Glomerular endothelial cell (primary cell): ENCODE measurements at places on chromosomes 1 and 21. TPM values are rescaled to one million over a fixed set of nuclear protein-coding genes. Genes with fewer than 3 reads are reported as not detected.

Gene ATP1A4
- total RNA-seq: not detected in 2 replicates

Gene AJAP1
- 0.06 and 1.5 TPM in 2 replicates for total RNA-seq

Gene CRABP2
- total RNA-seq: 0.35 and 0.63 TPM in 2 replicates

Gene CCDC17
- total RNA-seq: 0.82 and 1.9 TPM in 2 replicates

Gene LCE2A
- total RNA-seq: not detected in 2 replicates

Gene ANGPTL3
- not detected in 2 replicates for total RNA-seq

Gene RNU1-2
- under 0.01 TPM in 2 replicates for total RNA-seq

Gene OR2L3
- not detected in 2 replicates for total RNA-seq

Gene TDRD5
- total RNA-seq: not detected in 2 replicates

Gene CFHR4
- not detected in 2 replicates for total RNA-seq

Gene GNG4
- total RNA-seq: 0.70 TPM in 1 of 2 replicates, not detected in the other

Gene CFHR3
- not detected in 2 replicates for total RNA-seq

Gene TMEM52
- 0.18 TPM in 1 of 2 replicates, not detected in the other for total RNA-seq

DNA sequence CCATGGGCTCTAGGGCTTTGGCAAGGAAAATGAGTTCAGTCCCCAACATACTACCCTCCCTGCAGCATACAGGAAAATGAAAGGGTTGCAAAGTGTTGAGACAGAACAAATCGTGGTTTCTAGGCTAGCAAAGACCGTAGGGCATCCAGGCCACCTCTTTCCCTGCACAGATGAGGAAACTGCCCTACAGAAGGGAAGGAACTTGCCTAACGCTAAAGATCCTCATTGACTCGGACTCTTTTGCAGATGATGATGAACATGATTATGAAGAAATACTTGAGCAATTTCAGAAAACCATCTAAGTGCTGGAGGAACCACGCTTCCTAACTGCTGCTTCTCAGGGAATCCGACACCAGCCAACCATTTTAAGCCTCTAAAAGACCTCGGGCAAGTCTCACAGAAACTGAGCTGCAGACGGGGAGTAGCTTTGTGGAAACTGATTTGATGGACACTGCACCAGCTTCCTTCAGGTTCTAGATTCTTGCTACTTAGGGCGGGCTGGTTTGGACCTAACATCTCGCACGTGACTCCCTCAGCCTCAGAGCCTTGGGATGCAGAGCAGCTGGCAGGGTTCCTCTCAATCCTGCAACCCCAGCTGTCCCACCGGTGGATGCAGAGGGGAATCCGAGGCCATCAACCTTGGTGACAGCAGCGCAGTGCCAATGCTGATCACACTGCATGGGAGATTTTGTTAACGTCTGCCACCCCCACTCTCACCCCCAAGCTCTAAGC lies 13.4 kb downstream of the THEMIS2 start:
- DNase-seq: no peak

DNA sequence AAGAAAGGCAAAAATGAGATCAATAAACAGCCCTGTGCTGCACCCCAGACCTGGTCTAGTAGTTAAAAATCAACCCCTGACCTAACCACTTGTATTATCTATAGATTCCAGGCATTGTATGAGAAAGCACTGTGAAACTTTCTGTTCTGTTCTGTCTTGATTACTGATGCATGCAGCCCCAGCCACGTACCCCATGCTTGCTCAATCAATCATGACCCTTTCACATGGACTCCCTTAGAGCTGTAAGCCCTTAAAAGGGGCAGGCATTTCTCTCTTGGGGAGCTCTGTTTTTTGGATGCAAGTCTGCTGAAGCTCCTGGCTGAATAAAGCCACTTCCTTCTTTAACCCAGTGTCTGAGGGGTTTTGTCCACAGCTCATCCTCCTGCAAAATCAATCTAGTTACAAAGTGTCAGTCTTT lies 24.2 kb upstream of the CD34 start:
- no peak for DNase-seq

DNA sequence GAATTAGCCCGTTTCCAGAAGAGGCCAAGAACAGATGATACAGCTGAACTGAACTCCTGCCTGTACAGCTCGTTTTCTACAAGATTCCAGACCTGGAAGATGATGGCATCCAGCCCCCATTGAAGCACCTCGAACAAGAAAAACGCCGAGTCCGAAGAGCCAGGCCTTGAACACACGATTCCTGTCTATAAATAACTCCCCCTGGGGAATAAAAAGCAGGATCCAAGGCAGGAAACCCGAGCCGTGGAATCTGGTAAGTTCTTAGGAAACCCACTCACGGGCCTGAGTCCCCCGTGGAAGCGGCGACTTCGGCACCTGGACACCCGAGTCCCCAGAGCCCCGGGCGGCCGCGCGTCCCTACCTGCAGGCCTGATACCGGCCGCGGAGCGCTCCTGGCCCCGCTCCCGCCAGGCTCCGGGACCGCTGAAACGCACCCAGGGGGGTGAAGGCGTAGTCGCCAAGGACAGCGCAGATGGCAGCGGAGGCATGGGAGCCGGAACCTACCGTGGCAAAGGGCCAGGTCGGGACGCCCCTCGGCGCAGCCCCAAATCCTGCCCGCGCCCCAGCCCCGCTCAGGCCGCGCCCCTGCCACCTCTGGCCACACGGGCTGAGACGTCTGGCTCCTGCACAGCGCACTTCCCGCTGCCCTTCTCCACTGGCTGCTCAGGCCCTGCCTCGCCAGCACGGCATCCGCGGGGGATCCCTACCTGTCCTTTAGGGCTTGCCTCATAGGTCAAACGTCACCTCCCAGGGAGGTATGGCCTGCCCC lies 14.0 kb upstream of the HLCS start:
- no peak for DNase-seq

DNA sequence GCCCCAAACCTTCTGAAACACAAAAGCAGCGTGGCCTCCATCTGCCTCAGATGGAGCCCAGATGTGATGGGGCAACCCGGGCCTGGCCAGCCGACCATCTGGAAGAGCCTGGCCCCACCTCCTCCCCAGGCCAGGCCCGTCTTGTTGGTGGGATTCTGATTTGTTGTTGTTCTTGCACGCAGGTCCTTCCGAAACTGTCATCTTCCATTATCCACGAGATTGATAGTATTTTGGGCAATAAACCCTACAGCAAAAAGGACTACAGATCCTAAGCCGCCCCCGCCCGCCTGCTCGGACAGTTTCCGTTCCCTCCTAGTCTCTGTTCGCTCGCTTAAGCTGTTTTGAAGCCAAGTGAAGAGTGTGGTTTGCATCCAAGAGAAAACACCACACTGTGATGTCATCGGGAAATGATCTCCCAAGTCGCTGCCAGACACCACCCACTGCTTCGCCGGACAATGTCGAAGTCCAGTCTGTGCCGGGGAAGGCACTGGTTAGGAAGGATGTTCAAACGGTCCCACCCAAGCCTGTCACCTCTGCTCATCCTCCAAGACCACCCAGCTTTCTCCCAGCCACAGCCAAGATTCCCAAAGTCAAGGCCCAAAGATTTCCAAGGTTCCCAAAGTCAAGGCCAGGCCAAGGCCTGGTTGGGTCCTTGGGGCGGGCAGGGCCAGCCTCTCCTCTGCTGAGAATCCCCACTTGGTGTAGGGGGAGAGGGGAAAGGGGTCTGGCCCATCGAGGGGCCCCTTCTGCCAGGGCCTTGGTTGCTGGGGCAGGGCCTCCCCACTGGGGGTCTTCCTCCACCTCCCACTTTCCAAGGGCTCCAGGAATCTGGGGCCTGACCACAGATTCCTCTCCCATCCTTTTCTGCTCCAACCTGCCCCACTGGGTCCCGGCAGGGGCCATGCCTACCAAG lies 52.9 kb downstream of the KCNAB2 start:
- DNase-seq: no peak

DNA sequence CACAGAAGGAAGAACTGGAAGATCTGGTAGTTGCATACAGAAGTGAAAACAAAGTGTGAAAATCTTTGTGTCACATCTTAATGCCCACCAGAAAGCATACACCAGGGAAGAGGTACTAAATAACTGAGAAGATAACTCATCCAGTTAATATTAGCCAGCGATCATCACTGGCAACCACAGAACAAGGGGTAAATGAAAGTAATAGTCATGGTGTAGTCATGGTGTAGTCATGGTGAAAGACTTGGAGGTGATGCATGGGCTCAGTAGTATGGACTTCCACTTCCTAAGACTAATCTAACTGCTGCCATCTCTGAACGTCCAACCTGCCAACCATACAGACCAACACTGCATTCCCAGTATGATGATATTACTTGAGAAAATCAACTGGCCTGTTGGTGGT lies 481.2 kb upstream of the NR5A2 start:
- DNase-seq: no peak

- no peak for DNase-seq
Observed at GRCh38 chr1:51009381-51009780, 39.3 kb downstream of the CDKN2C start.

GRCh38 chr1:170539154-170539553 lies 7.2 kb downstream of the GORAB start:
- DNase-seq: no peak

DNA sequence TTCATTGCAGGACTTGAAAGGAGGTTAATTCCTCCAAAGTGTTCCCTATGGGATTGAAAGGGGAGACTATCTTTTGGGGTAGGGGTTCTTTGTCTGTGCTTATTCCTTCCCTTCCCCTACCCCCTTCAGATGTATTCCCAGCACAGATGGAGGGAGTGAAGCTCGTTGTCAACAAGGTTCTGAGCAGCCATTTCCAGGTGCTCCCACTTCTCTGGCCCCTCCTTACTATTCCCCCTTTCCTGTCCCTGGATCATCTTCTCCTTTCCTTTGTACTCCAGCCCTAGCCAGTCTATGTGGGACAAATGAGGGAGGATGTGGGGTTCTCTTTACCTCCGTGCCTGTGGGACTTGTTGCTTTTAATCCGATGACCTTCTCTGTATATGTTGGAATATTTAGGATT lies 899 bp downstream of the TOMM40L start:
- no peak for DNase-seq

DNA sequence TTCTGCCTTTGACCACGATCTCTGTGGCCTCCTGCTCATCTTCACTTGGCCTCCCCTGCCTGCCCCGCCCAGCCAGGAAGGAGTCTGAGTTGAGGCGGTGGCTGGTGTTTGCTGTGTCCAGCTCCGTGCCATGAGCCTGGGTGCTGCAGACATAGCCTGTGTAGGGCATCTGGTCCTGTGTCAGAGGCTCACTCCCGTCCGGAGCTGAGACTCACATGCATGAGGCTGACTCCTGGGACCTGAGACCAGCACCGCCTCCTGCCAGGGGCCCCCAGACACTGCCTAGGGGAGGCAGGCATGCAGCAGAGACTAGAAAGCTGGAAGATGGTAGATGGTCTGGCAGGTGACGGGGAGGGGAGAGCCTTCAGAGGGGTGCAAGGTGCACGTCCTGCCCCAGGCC lies 52.2 kb upstream of the TTC34 start:
- DNase-seq: no peak

DNA sequence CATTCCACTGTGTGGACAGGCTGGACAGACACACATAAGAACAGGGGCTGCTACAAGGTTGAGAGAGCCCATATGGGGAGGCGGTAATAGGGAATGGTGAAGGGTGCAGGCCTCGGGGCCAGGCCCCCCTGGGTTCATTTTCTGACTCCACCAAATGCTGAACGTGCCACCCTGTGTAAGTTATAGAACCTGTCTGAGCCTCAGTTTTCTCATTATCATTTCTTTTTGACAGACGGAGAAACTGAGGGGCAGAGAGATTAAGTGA lies 569.5 kb downstream of the PTPRU start:
- DNase-seq: no peak

DNA sequence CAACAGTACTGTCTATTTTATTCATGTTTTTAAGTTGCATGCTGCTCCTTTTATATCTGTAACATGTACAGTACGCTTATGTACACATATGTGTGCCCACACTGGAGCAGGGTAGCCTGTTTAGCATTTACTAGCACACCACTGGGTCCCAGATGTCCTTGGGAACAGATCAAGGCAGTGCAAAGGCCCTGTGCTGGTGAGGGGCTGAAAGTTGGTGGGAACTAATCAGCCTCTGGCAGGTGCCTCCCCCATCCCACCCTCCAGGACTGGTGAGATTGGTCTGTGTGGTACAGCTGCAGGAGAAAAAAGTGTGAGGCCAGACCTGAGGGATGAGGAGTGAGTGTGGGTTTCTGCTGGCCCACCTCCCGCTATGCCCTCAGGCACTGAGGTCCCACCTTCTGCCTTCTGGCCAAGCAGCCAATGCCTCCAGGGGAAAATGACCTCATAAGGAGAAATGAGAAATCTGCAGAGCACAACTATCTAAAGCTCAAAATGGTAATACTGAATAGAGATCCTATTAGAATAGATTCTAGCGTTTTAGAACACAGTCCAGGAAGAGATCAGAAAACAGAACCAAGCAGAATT lies 58.9 kb downstream of the POFUT2 start:
- DNase-seq: no peak

DNA sequence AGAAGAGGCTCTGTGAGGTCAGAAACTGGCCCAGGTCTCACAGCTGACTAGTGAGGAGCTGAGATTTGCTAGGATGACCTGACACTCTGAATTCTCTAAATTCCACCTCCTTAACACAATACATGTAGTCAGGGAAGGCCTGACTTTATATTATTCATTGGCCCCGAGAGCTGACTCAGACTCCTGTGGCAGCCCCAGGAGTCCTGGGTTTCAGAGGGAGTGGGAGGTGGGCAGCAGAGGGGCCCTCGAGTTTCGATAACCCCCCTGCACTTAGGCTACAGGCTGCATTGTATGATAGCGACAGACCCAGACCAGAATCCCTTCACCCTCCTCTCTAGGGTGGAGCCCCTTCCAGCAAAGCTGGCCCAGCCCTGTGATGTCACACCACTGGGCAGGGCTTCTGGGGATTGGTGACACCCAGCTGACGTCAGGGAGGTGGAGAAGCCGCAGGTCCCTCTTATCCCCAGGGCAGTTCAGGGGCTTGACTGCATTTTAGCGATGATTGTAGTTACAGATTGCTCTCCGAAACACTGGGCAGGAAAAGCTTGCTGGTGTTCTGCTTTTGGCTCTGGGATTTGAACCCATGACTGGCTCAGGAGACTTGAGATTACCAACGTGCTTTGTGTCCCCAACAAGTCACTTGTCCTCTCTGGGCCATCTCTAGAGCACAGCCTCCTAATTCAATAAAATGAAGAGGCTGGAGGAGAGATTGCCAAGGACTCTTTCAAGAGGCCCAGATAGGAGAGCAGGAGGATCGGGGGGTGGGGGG lies 17.0 kb upstream of the GPR37L1 start:
- DNase-seq: no peak

GRCh38 chr1:12435639-12436344 lies 182.2 kb downstream of the DHRS3 start:
- DNase-seq: peak; percentile 95

DNA sequence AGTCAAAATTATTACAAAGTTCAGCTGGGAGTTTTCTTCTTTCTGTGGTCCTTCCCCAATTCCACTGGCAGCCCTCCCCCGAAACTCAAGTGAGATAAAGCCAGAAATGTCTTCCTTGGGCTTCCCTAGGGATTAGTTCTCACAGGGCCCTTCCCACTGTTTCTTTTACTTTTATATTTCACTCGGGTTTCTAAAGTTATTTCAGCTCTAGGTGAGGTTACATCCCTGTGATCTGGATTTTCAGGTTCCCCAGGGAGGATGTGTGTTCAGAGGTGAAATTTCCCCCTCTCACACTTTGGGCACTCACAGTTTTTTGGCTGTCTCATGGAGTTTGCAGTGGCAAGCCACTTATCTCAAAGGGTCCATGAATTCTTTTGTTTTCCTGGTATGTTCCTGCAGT lies 77.3 kb downstream of the DRAM2 start:
- no peak for DNase-seq
